ENCODE measurements at places on chromosomes 4 and X.
A peak's percentile ranks its signal among the peaks of the same experiment; 100 is the strongest.

GRCh38 chrX:115348446-115349225, 59.1 kb downstream of the LUZP4 start:
- DNase-seq: no peak

DNA sequence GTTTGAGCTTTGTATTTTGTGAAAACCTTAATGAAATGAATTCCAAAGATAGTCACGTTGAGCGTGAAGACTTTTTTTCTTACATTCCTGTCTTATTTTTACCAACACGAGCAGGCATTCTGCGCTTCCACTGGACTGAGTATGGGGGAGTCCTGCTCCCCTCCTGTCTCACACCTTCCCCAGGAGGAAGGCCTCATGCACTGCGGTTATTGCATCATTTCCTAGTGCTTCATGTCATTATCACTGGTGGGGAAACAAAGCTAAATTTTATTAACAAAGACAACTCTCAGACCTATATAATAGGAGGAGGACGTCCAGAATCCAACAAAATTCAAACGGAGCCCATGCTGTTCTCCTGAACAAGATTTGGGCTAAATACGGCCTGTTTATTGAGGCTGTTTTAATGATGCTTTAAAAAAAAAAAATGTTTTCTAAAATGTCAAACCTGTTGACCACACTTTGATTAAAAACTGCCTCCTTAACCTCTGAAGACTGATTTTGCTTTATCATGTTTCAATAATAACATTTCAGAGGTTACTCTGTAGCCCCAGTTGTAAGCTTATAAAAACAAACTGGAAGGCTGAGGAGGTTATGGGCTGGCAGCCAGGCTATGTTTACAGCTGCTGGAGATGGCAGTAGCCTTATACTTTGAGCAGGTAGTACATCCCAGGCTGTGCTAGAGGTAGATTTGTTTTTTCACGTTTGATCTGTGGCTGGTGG, 118.0 kb downstream of the SOWAHB start:
- peak; percentile 72 for DNase-seq

GRCh38 chr4:168440442-168441264, 39.6 kb downstream of the DDX60L start:
- DNase-seq: peak; percentile 79

- DNase-seq: no peak
These were observed 688.4 kb downstream of the CCSER1 start for GRCh38 chr4:90815569-90815968.

- DNase-seq: no peak
These were observed 87.2 kb downstream of the GPR174 start for GRCh38 chrX:79231662-79232061.

DNA sequence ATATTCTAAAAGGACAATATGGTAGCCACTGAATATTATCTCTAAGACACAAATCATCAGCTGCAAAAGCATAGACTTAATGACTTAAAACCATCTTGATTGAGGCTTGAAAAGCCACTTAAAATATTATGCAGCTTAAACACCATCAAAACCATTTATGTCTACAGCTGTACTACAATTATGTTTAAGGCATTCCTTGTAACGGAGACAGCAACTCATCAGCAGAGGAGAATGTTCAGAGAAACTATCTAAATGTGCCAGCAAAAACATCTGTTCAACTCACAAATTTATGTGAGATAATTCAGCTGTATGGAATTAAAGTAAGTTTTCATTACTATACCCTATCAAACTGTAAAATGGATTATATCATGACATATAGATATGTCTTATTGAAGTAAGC, 147.9 kb upstream of the CTSO start:
- DNase-seq: peak; percentile 15

DNA sequence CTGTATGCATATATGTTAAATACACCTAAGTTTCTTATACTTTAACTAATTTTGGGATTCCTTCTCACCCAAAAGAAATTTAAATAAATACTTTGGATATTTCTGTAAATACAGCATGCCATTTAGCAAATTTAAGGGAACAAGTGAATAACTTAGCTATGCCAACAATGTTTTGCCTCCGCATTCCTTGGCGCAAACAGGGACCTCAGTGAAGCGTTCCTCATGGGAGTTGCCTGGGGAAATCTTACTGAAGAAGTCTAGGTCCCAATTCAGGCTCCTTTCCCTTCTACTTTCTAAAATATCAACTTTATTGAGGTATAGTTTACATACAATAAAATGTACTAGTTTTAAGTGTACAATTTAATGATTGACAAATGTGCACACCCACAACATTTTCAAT, 25.0 kb downstream of the COL4A5 start:
- DNase-seq: peak; percentile 42

DNA sequence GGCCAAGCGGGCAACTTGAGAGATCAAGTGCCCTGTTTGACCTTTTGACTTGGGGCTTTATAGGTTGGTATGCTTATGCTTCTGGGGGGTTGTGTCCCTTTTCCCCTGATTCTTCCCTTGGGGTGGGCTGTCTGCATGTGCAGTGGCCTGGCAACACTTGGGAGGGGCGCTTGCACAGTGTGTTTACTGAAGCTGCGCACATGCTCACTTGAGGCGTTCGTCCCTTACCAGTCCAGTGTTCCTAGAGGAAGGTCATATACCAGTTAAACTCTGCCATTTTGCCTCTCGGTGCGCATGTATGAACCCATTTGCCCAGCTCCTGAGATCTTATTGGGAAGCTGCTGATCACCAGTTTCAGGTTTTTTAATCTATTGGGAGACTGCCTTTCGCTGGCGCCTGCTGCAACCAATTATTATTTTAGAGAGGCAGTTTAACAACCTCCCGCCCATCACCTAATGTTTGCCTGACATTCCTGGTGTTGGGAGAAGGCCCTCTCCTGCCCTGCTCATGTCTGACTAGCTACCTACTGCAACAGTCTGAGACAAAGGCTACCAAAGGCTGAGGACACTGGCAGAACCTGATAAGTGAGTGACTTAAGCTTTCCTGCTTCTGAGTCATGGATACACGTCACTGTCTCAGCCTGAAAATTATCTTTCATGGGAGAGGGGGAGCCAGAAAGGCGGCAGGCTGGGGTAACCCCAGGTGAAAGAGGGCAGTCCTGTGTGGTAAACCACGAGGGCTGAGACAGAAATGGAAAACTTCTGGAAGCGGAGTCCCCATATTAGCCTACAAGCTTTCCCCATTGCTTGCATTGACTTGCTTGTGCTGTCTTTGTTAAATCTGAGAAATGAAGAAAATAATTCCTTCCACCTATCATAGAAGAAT, 97.6 kb downstream of the CPE start:
- DNase-seq: no peak

DNA sequence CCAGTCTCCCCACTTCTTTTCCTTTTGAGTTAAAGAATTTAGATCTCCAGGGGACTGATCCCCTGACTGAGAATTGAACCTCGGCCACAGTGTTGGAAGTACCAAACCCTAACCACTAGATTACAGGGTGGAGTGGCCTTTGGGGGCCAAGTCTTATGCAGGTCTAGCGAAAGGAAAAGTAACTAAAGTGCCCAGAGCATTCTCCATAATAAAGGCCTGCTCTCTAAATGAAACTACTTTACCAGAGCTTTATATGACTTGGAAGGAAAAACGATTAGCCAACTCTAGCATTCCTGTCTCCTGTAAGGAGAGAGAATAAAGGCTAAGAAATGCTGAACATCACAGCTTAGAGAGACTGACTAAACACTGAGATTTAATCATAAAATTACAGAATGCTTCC, 788.0 kb downstream of the C4orf33 start:
- DNase-seq: no peak

- DNase-seq: no peak
These were observed 18.5 kb downstream of the ACSL1 start for GRCh38 chr4:184807256-184807655.

DNA sequence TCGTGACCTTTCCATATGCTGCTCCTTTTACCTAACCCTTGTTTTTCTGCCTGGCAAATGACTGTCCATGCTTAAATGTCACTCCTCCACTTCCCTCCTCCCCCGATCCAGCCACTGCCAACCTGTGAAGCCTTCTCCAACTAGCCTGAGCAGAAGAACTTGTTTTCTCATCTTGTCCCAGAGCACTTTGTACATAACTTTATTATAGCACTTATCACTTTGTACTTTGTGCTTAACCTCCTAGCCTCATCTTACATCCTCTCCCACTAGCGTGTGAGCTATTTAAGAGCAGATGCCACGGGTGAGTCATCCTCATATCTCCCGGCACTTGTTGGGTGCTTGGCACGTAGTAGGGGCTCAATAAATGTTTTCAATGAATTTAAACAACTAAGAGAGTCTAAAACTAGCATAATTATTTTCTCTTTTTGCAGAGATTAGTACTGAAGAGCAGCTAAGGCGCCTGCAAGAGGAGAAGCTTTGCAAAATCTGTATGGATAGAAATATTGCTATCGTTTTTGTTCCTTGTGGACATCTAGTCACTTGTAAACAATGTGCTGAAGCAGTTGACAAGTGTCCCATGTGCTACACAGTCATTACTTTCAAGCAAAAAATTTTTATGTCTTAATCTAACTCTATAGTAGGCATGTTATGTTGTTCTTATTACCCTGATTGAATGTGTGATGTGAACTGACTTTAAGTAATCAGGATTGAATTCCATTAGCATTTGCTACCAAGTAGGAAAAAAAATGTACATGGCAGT, 46.9 kb downstream of the XIAP start:
- no peak for DNase-seq

DNA sequence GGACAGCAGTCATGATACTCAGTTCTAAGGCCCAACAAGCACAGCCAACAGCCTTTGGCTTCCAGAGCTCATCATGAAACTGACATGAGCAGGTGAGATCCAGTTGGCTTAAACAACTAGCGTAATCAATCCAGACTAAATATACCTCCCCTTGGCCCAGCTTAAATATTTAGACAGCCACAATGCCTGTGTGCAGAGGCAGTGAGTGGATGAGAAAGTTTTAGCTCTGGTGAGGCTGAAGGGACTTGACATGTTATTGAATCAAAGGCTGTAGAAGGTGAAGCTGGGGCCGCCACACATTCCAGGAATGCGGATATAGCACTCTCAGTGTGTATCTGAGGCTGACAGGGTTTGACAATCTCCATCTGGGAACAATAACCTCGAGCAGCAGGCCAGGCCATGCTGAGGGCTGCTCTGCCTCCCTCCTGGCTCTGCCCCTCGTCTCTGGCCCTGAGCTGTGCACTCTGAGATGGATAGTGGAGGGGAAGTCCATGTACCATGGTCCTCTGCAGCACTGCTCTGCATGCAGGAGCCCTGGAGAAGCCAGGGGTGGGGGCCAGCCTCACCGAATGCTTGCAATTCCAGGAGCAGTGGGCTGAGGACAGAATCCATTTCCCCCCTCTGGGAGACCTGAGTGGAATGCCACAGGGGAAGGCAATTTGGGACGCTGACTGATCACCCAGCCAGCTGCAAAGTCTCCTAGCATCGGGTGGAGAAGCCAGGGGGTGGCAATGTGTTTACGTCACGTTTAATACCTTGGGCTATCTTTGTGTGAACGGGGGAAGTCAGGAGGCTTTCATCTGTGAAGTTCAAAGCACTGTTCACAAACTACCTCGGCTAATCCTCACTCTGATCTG, 37.3 kb upstream of the RASL11B start:
- DNase-seq: peak; percentile 87

DNA sequence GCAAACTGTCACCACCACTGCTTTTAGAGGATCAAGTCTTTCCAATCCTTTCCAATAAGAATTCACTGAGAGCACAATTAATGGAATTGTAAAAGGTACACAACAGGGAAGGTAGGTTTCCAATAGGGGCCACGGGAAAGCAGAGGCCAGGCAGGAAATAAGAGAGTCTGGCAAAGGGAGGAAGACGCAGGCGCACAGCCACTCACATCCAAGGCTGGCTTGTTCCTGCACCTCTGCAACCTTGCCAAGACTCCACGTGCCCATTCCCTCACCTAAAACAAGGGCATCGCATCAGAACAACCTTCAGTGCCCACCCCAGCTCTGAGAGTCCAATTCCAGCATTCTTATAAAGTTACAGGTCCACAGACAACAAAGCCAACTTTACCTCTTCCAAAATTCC, 81.2 kb downstream of the AFAP1 start:
- no peak for DNase-seq

DNA sequence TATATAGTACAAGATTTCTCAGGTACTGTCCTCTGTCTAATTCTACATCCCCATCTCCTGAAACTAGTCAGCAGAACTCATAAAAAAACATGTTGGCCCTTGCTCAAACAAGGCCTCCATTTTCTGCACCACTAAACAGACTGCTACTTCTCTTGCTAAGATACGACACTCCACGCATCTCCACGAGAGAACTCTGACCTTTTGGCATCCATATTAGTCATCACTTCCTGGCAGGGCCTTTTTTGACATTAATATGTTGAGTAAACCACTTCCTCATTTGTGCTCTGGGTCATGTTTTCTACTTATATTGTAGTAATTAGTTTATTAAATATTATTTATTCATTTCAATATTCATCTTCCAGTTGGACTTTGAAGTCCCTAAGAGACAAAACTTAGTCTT, 65.6 kb downstream of the DCAF8L1 start:
- peak; percentile 17 for DNase-seq

DNA sequence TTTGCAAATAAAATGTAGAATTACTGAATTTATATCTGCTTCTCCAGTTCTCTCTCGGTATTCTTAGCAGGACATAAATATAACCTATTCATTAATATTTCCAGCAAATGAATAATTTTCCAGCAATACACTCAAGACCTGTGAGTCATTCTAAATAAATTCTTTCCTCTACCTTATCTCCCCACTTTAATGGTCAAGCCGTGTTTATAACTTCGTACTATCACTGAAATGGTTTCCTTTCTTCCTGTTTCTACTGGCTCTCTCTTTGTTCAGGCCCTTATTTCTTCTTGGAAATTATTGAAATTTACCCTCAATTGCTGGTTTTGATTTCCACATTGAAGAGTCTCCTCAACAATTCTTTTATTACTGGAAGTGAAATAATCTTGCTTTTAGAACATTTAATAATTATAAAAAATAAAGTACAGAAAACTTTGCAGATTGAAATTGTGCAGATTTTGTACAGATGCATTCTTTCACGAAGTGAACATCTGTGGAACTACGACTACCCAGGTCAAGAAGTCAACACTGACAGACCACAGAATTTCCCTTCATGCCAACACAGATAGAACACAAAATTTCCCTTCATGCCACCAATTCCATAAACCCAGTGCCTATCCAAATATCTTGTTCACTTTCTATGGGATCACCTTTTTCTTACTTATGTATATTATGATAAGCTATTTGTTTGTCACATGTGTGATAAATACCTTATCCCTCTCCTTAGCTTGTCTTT, 205.7 kb downstream of the FAT4 start:
- peak; percentile 6 for DNase-seq

- DNase-seq: no peak
These were observed 70.1 kb downstream of the MID1IP1 start for GRCh38 chrX:38871129-38872029.

GRCh38 chrX:96361844-96362243, 322.8 kb upstream of the DIAPH2 start:
- DNase-seq: no peak

- peak; percentile 68 for DNase-seq
These were observed 169.8 kb upstream of the GALNT7 start for GRCh38 chr4:172998527-172999469.

- DNase-seq: no peak
These were observed 1029.0 kb upstream of the AGA start for GRCh38 chr4:178470996-178471784.

GRCh38 chr4:38930707-38931106, 63.1 kb downstream of the FAM114A1 start:
- DNase-seq: no peak

Data from foreskin fibroblast (primary cell).